ENCODE measurements at places on chromosomes 11 and 22. TPM values are rescaled to one million over a fixed set of nuclear protein-coding genes. Genes with fewer than 3 reads are reported as not detected.
A peak's percentile ranks its signal among the peaks of the same experiment; 100 is the strongest.

Gene UBQLN3
- not detected for total RNA-seq

Gene C11orf21
- not detected for total RNA-seq

Gene TMEM45B
- total RNA-seq, result not detected

Gene PKDREJ
- under 0.01 TPM for total RNA-seq

DNA sequence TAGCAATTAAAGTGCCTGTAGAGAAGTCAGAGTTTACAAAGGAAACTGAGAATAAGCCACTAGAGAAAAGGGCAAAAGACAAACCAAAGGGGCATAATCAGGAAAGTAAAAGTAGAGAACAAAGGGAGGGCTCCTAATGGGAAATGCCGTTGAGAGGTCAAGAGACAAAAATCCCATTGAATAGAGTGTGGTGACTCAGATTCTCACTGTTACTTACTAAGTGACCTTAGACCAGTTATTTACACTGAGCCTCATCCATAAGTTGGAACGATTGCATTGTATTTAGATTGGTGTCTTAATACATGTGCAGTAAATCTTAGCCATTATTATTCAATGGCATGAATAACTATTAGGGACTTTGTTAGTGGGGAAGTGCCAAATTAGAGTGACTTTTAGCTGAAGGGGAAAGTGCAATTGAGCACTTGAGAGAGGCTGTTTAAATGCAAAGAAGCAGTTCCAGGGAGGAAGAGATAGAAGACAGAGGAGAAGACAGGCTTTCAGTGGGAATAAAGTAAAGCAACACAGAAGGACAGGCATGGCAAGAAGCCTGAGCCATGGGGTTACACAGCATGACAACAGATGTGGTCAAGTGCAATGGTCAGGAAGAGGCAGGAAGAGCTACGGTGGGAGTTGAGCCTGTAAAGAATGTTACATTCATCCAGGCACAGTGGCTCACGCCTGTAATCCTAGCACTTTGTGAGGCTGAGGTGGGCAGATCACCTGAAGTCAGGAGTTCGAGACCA, 82.6 kb downstream of the UBASH3B start:
- H3K36me3 ChIP-seq, result no peaks in the 10 kb centered on the region
- H3K27ac ChIP-seq, result no peak overlapping the region
- peak; percentile 37 for DNase-seq
- no peak overlapping the region for H3K4me3 ChIP-seq
- H3K4me1 ChIP-seq, result peaks cover 12% of the 10 kb centered on the region
- no peaks in the 10 kb centered on the region for H3K27me3 ChIP-seq

GRCh38 chr11:65653229-65654225, 9.2 kb downstream of the RELA start:
- no peak for DNase-seq
- no peaks in the 10 kb centered on the region for H3K27me3 ChIP-seq
- H3K36me3 ChIP-seq, result peaks cover 43% of the 10 kb centered on the region

GRCh38 chr11:120336641-120337354, 585 bp downstream of the ARHGEF12 start:
- peak; percentile 34 for DNase-seq
- peak overlapping the region; percentile 79 for H3K4me3 ChIP-seq
- H3K27ac ChIP-seq, result peak overlapping the region; percentile 95

GRCh38 chr11:95088946-95089619, 563 bp upstream of the ENDOD1 start:
- peaks cover 13% of the 10 kb centered on the region for H3K4me1 ChIP-seq
- no peaks in the 10 kb centered on the region for H3K36me3 ChIP-seq
- H3K27me3 ChIP-seq, result no peaks in the 10 kb centered on the region
- peak overlapping the region; percentile 71 for H3K4me3 ChIP-seq
- DNase-seq, result no peak

- no peaks in the 10 kb centered on the region for H3K4me1 ChIP-seq
- H3K27ac ChIP-seq, result no peak overlapping the region
- H3K27me3 ChIP-seq, result no peaks in the 10 kb centered on the region
- no peak overlapping the region for H3K4me3 ChIP-seq
- no peak for DNase-seq
These were observed 64.2 kb downstream of the DNAJC24 start for GRCh38 chr11:31433851-31434250.

GRCh38 chr11:111300569-111300968, 2.2 kb downstream of the POU2AF3 start:
- H3K4me3 ChIP-seq, result no peak overlapping the region
- H3K27me3 ChIP-seq, result peaks cover 9% of the 10 kb centered on the region
- DNase-seq, result no peak

GRCh38 chr11:937841-938261, 12.2 kb downstream of the AP2A2 start:
- no peak overlapping the region for H3K4me3 ChIP-seq
- H3K36me3 ChIP-seq, result no peaks in the 10 kb centered on the region
- H3K27ac ChIP-seq, result no peak overlapping the region
- no peaks in the 10 kb centered on the region for H3K4me1 ChIP-seq
